ENCODE measurements at places on chromosomes 4 and X. TPM values are rescaled to one million over a fixed set of nuclear protein-coding genes. Genes with fewer than 3 reads are reported as not detected.

The RHOXF1 gene
- not detected for polyA plus RNA-seq

DNA sequence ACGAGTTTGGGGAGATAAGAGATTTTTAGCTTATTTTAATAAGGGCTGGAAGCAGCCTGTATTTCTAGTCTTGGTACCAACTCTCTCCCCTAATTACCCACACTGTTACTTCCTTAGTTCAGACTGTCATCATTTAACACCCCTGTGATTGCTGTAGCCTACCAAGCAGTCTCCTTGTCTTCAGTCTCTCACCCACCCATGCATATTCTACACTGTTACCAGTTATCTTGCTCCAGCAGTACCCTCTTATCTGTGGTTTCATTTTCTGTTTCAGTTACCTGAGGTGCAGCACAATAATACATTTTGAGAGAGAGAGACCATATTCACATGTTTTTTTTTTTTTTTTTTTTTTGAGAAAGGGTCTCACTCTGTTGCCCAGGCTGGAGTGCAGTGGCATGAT is 80.2 kb downstream of the DIAPH2 start:
- DNase-seq, result no peak

- no peak for DNase-seq
Observed at GRCh38 chr4:82666970-82667665, 105.3 kb upstream of the TMEM150C start.

GRCh38 chrX:45849261-45849862 is 648.7 kb upstream of the DIPK2B start:
- DNase-seq, result no peak

Measured in muscle of arm (tissue), 14 donors.